Karpas-422 (cell line): ENCODE measurements at places on chromosomes 4 and X. TPM values are rescaled to one million over a fixed set of nuclear protein-coding genes. Genes with fewer than 3 reads are reported as not detected.

DNA sequence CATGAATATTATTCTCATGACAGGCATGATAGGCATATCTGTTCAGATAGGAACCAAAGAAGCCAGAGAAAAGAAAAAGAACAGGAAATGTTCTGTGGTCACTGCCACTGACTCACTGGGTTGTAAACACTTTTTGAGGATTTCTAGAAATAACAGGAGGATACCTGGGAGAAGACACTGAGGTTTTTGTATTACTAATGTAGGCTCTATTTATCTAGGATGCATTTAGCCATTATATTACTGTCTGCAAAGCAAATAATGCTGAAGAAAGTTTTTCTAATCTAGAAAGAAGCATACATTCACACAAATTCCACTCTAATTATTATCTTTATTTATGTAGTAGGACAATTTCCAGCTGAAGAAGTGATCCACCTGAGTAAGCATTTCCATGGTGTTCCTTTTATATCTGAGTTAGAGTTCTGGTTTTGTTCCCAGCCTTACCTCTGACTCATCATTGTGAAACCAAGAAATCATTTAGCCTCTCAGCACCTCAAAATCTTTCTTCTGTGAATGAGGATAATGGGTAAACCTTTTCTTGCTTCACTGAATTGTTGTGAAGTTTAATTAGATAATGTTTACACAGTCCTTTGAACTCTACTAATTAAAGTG, 40.2 kb upstream of the EPGN start:
- DNase-seq, result no peak

GRCh38 chrX:121781991-121782390, 734.6 kb downstream of the GLUD2 start:
- no peak for DNase-seq

The PDLIM3 gene
- not detected in 2 replicates for total RNA-seq

DNA sequence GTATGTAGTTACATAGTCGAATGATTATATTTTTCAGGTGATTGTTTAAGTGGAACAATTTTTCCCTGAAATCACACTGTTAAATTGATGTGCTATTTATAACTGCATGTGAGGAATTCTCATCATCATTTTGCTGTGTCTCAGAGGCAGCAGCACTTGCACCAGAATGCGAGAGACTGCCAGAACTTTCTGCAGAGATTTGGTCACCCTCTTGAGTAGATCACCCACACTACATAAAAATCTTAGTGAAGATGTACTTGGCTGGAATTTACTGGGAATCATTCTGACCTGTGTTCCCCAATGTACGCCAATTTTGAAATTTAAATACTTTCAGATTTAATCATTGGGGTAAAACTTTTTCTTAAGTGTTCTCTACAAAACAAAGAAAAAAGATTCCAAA, 5.4 kb downstream of the UGT2B4 start:
- DNase-seq, result no peak

- no peak for DNase-seq
These were observed 278.8 kb upstream of the DIAPH2 start for GRCh38 chrX:96405842-96406241.
